ENCODE measurements at places on chromosomes 4 and X.

GRCh38 chr4:108888769-108889168, 125.9 kb upstream of the ETNPPL start:
- no peak for DNase-seq

- no peak for DNase-seq
These were observed 41.2 kb downstream of the ANXA5 start for GRCh38 chr4:121655320-121656268.

DNA sequence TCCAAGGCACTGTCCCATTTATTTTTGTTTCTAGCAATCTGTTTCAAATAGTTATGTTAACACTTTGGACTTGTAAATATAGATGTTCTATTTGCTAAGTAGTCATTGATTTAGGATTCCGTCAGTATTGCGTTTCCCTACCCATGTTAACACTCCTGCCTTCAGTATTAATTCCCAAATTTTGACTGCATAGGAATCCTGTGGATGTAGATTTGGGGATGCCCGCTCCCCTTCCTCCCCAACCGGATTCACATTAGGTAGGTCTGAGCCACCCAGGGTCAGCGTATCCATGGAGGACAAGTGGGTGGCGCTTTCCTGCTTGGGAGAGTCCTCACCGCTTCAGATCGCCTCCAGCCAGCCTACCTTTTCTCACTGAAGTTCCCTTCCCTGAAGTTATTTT, 1.1 kb upstream of the SORBS2 start:
- no peak for DNase-seq

DNA sequence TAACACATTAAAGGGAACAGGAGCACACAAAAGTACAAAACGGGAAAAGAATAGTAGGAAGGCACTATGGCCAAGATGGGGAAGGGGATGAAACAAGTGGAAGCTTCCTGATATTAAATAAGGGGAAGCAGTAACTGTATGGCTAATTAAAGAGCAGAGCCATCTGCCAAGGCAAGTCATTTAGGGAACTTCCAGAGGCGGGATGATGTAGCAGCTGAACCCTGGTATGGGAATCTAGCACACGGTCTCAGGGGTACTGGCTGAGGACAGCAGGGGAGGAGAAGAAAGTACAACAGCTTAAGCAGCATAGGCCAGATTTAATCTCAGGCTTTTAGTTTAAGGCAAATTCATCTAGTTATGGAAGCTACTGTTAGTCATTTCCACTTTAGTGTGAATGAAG, 59.1 kb downstream of the IGFBP7 start:
- DNase-seq = peak; percentile 48

DNA sequence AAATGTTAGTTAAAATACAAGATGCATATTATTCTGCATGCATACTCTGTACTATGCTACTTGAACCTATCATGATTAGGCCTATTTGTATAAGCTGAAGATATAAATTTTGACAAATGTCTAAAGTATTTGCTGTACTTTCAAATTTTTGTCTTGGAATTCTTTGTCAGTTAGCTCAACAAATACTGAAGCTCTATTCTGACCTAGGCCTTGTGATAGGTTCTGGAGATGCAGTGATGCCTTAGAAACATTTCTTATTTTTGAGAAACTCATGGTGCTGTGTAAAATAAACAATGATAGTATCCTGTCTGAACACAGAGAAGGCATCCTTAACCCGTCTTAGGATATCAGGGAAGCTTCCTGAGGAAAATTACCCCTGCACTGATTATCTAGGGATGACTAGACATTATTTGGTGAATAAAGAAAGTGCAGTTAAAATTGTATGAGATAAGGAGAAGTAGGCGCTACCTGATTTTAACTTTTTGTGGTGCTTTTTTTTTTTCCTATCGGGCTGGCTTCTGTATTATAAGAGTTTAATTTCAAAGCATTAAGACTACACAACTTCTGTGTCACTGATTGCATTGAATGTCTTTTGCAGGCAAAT, 43.4 kb downstream of the MOB1B start:
- DNase-seq = no peak

- no peak for DNase-seq
These were observed 107.8 kb downstream of the PARM1 start for GRCh38 chr4:75040703-75041102.

DNA sequence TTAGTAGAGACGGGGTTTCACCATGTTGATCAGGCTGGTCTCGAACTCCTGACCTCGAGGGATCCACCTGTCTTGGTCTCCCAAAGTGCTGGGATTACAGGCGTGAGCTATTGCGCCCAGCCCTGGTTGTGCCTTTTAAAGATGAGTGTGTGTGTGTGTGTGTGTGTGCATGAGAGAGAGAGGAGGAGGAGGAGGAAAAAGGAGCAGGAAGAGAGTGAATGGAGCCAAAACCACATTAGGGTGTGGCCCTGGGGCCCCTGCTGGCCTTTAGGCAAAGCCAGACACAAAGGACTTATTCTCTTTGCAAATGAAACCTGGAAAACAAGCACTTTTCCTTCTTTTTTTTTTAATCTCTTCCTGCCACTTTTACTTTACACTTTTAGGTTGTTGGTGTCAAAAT, 48.2 kb upstream of the KLF3 start:
- no peak for DNase-seq

GRCh38 chr4:13970349-13970748, 342.8 kb upstream of the BOD1L1 start:
- DNase-seq = no peak

DNA sequence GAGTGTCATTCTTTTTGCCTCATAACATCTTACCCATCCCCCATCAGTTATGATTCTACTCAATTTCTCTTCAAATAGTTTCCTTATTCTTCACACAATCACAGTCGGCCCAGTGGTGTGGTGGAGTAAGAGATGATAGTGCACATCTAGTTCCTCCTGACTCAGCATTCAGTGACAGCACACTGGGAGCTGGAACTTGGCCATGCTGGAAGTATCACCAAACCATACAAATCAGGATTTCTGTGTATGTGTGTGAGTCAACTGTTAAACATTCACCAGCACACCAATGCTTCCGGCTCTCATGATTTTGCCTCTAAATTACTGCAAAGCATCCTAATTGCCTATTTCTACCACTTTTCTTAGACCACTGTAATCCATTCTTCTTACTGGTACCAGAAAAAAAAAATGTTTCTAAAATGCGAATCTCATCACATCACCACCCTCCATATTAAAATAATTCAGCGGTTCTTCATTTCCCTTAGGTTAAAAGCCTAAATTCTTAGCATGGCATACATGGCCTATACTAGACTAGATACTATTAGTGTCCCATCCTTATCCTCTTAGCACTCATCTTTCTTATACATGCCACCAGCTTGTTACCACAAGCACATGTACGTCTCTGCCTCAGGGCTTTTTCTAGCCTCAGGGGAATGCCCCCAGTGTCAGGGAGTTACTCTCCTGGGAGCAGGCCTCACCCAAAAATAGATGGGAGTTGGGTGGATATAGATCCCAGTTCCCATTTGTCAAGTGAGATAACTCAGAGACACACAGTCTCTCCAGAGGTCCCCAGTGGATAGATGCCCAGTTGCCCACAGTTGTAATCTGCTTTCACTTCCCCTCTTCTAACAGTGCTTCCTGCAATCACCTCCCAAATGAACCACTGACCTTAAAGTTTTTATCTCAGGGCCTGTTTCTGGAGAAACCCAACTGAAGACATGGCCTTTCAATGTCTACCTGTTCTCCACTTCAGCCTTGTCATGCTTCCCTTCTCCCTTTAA, 49.2 kb upstream of the DDX53 start:
- DNase-seq = no peak

- DNase-seq = no peak
These were observed 7.0 kb downstream of the APLN start for GRCh38 chrX:129647418-129648410.

DNA sequence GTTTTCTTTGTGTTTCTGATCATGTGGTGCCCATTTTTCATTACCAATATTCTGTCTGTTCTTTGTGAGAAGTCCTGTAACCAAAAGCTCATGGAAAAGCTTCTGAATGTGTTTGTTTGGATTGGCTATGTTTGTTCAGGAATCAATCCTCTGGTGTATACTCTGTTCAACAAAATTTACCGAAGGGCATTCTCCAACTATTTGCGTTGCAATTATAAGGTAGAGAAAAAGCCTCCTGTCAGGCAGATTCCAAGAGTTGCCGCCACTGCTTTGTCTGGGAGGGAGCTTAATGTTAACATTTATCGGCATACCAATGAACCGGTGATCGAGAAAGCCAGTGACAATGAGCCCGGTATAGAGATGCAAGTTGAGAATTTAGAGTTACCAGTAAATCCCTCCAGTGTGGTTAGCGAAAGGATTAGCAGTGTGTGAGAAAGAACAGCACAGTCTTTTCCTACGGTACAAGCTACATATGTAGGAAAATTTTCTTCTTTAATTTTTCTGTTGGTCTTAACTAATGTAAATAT, 110.4 kb downstream of the IL13RA2 start:
- DNase-seq = no peak

DNA sequence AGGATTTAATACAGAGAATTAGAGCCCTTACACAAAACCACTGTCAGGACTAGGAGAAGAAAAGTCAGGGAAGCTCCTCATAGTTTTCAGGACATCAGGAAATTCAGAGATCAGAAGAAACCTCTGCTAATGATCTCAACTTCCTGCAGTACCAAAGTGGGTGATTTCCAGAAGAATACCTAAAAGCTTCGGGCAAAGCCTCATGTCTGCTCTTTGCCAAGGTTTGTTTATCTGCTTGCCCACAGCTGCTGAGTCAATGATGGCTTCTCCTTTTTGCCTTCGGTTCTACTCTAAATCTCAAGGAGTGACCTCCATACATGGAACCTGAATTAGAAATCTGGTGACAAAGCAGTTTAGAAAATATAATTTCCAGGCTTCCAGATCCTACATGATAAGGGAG, 68.4 kb downstream of the USP38 start:
- DNase-seq = no peak

GRCh38 chrX:45379236-45379635, 178.6 kb upstream of the DIPK2B start:
- DNase-seq = no peak

- DNase-seq = no peak
These were observed 94.6 kb downstream of the COX18 start for GRCh38 chr4:72974694-72975487.

GRCh38 chrX:30830326-30830943, 58.6 kb downstream of the TAB3 start:
- no peak for DNase-seq

GRCh38 chrX:109600237-109600651, 24.7 kb downstream of the KCNE5 start:
- no peak for DNase-seq

DNA sequence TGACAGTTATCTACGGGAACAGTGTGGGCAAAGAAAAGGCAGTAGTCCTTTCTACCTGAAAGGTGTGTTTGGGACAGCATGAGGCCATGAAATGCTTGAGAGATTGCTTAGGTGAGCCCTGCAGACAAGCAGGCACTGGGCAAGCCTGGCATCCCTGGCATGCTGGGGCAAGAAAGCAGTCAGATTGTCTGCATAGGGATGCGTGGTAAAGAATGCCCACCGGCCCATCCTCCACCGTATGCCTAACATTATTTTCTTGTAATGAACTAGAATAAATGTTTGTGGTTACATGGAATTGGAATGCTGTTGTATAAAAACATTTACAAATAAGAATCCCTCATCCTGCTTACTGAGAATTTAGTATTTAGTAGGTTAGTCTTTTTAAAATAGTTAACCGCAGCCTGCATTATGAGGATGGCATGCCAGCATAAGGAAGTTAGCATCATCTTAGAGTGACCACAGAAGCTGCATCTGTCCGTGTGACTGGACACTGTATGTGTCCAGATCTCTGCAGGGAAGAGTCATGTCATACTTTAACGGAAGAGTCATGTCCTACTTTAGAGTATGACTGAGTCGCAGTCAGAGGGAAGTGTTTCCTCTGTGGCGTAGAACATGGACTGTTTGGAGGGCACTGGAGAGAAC, 18.9 kb downstream of the ZBTB49 start:
- no peak for DNase-seq

Measured in NCI-H2171 treated with DMSO at 0.1 percent for 48 hours (cell line).